Foreskin keratinocyte (primary cell): ENCODE measurements at places on chromosomes 5 and 9. TPM values are rescaled to one million over a fixed set of nuclear protein-coding genes. Genes with fewer than 3 reads are reported as not detected.

- peak; percentile 94 for DNase-seq
These were observed 4.3 kb downstream of the GFM2 start for GRCh38 chr5:74762599-74762998.

DNA sequence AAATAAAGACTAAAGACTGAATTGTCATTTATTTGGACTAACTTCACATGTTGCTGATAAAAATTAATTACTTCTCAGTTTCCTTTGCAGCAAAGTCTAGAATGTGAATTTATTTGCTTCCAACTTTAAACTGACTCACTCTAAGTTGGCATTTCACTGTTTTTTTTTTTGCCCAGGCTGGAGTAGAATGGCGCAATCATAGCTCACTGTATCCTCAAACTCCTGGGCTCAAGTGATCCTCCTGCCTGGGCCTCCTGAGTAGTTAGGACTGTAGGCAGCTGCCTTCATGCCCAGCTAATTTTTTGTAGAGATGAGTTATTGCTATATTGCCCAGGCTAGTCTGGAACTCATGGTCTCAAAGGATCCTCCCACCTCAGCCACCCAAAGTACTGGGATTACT lies 3.5 kb downstream of the CCNB1 start:
- DNase-seq: no peak

DNA sequence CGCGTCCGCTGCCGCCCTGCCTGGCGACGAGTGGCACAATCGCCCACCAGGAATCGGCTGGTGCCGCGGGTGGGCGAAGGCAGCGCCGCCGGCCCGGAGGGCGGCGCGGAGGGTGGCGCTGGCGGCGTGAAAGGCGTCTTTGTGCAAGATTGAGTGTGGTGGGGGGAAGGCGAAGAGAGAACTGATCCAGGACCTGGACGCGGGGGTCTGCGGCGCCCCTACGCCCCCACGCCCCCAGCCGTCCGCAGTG lies 4.6 kb upstream of the RGMB start:
- DNase-seq: no peak

DNA sequence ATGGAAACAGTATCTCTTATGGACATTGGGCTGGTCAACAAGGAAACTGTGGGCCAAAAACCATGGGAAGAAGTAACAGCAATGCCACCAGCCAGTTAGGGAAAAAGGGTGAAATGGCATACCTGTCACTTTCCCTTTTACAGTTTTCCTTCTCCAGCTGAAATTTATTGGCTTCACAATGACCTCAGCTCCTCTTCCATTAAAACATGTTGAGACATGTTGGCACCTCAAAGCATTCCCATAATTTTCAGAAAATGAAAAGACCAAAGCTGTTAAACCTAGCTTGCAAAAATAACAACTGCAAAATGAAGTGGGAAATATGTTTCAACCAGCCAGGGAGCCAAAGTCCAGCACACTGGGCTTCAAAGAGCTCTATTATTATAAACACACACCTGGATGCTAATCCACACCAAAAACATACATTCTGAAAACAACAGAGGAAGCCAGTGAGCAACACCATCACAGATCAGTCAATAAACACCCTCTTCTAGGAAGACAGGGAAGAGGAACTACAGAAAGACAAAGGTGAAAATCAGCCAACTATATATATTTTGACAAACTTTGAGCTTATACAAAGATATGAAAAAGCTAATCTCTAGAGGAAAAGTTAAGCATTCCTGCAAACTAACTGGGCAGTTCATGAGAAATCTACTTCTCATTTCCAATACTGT lies 78.4 kb upstream of the PTGER4 start:
- peak; percentile 57 for DNase-seq

GRCh38 chr5:3889412-3890142 lies 293.9 kb downstream of the IRX1 start:
- DNase-seq: no peak

DNA sequence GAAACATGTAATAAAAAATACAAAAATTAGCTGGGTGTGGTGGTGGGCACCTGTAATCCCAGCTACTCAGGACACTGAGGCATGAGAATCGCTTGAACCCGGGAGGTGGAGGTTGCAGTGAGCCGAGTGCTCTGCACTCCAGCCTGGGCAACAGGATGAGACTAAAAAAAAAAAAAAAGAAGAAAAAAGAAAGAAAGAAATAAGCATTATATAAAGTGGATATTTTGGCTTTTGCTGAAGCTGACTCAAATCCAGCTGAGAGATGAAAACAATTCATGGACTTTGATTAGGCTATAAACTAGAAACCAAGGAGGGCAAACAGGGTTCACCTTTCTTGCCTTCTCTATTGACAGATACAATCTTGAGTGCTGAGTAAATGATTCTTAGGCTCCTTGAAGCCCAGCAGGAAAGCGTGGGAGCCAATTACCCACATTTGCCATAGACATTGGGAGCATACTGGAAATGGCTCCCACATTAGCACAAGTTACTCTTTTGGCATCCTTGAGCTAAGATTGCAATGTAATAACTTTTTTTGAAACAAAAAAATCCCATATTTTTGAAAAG lies 2.4 kb upstream of the BTF3 start:
- DNase-seq: no peak

GRCh38 chr5:79561525-79561893 lies 47.6 kb upstream of the HOMER1 start:
- DNase-seq: no peak

GRCh38 chr5:33182986-33183385 lies 257.8 kb upstream of the TARS1 start:
- no peak for DNase-seq

GRCh38 chr5:10789021-10789420 lies 28.0 kb upstream of the DAP start:
- no peak for DNase-seq

DNA sequence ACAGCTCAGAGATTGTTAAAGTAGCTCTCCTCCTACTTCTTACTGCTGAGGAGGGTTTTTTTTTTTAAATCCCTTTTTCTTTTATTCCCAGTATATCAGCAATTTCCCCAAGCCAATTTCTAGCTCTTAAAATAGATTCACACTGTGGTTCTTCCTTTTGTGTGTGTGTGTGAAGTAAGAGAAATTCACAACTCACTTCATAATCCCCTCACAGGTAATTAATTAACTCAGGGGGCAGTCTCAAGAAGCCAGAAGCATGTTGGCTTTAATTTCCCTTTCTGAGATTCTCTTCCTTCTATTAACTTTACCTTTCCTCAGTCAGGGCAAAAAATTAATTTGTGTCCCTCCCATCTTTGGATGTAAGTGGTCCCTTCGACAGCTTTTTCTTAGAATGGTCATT lies 71.0 kb upstream of the HMHB1 start:
- no peak for DNase-seq

- no peak for DNase-seq
These were observed 185.3 kb upstream of the IER5L start for GRCh38 chr9:129363216-129363873.

GRCh38 chr5:173592050-173592669 lies 24.3 kb downstream of the BOD1 start:
- no peak for DNase-seq

DNA sequence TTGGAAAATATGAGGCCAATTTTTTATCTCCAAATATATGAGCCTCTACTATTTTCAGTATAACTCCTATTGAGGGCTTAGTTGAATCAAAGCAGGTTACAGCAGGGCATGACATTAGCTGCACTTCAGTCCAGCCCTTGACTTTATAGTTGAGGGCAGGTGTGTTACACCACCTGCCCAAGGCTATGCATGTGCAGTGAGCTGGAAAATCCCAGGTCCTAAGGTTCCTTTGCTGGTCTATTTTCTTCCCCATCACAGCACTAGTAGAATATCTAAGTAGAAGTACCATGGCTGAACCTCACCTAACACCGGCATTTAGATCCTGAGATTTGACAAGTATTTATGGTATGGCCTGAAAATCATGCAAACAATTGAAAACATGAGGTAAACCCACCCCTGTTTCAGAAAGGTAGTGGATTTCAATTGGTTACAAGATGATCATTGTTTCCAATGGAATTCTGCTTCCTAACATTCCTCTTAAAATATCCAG lies 201.1 kb downstream of the SEMA5A start:
- DNase-seq: no peak

- no peak for DNase-seq
These were observed 569.5 kb upstream of the SEMA6A start for GRCh38 chr5:117144086-117144485.

GRCh38 chr5:3033033-3033755 lies 281.7 kb upstream of the IRX2 start:
- DNase-seq: no peak

DNA sequence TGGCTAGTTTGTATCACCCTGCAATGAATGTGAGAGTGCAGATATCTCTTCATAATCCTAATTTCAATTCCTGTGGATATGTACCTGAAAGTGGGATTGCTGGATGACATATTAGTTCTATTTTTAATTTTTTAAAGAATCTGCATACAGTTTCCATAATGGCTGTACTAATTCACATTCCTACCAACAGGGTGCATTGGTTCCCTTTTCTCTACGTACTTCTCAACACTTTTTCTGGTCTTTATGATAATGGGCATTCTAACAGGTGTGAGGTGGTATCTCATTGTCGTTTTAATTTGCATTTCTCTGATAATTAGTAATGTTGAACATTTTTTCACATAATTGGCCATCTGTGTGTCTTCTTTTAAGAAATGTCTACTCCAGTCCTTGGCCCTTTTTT lies 927.5 kb downstream of the DTWD2 start:
- no peak for DNase-seq

- peak; percentile 29 for DNase-seq
These were observed 26.8 kb upstream of the RPL26L1 start for GRCh38 chr5:172932313-172933017.

- no peak for DNase-seq
These were observed 563.9 kb upstream of the TLE4 start for GRCh38 chr9:79007701-79008483.

- no peak for DNase-seq
These were observed 345.0 kb downstream of the TMEM38B start for GRCh38 chr9:106039151-106039935.

DNA sequence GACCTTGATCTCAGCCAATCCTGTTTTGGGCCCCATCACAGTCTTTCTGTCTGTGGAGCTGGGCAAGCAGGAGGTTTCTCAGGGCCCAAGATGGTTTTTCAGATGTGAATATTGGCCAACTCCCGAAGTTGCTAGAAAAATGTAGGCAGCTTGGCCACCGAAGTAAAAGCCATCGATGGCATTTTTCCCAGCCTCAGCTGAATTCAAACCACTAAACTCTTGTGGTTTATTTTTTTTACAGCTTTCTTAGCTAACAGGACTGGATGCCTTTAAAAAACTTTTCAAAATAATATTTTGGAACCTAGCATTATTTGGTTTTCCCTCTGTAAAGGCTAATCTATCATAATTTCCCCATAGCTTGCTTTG lies 102.5 kb upstream of the ERCC6L2 start:
- no peak for DNase-seq

DNA sequence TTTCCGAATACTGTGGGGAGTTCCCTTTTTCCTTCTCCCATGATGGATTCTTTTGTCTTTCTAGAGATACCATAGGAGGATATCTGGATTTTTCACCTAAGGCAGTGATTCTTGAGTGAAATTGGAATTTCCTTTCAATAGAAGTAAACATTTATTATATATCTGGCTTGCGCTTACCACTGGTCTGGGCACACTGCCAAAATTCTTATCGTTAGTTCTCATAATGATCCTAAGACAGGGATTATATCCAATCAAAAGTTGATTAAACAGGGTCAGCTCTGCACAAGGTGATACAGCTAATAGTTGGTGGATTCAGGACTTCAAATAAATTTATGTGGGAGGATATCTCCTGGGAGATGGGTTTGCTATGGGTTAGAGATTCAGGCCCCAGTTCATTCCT lies 9.6 kb downstream of the TLE4 start:
- peak; percentile 38 for DNase-seq

DNA sequence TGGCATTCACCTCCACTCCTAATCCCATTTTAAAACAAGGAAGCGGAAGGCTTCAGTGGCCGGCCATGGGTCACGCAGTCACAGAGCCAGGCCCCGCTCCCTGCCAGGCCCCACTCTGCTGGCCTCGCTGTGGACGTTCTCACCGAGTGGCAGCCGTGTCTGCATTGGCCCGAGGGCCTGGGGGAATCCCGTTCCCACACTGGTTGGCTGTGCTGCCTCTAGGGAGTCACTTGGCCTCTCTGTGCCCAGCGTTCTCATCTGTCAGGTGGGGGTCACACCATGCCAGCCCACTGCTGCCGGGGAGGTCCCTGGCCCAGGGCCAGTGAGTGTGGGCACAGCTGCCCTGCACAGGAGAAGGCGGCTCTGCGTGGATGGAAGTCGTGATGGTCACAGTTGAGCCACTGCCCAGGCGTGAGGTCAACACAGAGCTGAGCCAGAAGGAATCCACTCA lies 13.4 kb upstream of the SLC9A3 start:
- no peak for DNase-seq

DNA sequence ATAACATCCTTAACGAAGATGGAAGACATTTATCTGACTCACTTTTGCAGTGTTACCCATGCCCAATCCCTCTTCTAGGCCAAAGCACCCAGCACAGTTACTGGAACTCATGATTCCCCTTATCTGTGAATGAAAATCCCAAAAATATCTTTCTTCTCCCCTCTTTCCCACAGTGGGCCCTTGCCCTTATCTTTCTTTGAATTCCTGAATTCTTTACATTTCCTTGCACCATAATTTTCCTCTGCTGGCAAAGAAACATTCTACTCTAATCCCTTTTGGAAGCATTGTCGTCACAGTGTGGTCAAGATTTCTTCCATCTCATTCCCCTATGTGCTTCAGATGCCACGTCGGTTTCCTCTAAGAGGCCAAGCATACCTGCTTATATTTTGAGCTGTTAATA lies 135.9 kb upstream of the LIFR start:
- DNase-seq: no peak

DNA sequence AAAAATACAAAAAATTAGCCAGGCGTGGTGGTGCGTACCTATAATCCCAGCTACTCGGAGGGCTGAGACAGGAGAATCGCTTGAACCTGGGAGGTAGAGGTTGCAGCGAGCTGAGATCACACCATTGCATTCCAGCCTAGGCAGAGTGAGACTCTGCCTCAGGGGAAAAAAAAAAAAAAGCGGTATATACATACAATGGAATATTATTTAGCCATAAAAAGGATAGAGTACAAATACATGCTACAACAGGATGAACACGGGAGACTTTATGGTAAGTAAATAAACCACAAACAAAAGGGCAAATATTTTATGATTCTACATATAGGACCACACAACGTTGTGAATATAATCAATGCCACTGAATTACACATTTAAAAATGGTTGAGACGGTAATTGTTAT lies 5.2 kb downstream of the UBTD2 start:
- no peak for DNase-seq

CTSL gene
- 95.8 and 96.1 TPM in 2 replicates for total RNA-seq

SLC36A3 gene
- not detected in 2 replicates for total RNA-seq

CD14 gene
- not detected in 2 replicates for total RNA-seq

HEMGN gene
- not detected in 2 replicates for total RNA-seq

SH3PXD2B gene
- 20.9 and 29.2 TPM in 2 replicates for total RNA-seq

RETREG1 gene
- total RNA-seq: 1.3 and 2.1 TPM in 2 replicates

ENG gene
- 3.1 TPM in 2 replicates for total RNA-seq

CSF2 gene
- 7.9 and 25.2 TPM in 2 replicates for total RNA-seq

BAAT gene
- 0.04 TPM in 1 of 2 replicates, not detected in the other for total RNA-seq

ZNF879 gene
- total RNA-seq: 2.6 and 3.4 TPM in 2 replicates

RGMB gene
- 34.2 and 48.3 TPM in 2 replicates for total RNA-seq

SPINK4 gene
- total RNA-seq: not detected in 2 replicates

GABRA1 gene
- not detected in 2 replicates for total RNA-seq

EGFLAM gene
- 0.63 TPM in 1 of 2 replicates, not detected in the other for total RNA-seq
